ENCODE measurements at places on chromosomes 1 and 21.

GRCh38 chr1:84855691-84856630 is 37.0 kb downstream of the LPAR3 start:
- DNase-seq = no peak

GRCh38 chr1:32761936-32762335 is 55.2 kb downstream of the YARS1 start:
- DNase-seq = no peak

GRCh38 chr1:1112237-1112985 is 3.5 kb downstream of the C1orf159 start:
- no peak for DNase-seq

DNA sequence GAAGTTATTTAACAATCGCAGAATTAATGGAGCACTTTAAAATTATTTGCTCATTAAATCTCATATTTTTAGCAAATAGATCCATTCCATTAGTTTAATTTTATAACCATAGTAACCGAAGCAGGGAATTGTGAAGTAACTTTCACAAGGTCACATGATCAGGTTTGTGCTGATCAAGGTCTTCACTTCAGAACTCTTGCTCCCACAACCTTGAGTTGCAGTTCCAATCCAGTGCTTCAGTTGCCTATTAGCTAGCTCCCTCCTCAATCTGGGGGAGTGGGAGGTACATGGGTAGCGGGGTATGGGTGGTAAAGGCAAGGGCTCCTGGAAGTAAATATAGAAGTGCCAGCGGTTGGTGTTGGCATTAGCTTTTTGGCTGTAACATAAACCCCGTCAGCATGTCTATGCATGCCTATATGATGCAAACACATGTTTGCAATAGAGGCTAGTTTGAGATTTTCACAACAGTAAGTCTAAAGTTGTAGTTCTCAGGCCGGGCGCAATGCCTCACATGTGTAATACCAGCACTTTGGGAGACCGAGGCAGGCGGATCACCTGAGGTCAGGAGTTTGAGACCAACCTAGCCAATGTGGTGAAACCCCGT is 5.8 kb downstream of the ATP5IF1 start:
- DNase-seq = no peak

DNA sequence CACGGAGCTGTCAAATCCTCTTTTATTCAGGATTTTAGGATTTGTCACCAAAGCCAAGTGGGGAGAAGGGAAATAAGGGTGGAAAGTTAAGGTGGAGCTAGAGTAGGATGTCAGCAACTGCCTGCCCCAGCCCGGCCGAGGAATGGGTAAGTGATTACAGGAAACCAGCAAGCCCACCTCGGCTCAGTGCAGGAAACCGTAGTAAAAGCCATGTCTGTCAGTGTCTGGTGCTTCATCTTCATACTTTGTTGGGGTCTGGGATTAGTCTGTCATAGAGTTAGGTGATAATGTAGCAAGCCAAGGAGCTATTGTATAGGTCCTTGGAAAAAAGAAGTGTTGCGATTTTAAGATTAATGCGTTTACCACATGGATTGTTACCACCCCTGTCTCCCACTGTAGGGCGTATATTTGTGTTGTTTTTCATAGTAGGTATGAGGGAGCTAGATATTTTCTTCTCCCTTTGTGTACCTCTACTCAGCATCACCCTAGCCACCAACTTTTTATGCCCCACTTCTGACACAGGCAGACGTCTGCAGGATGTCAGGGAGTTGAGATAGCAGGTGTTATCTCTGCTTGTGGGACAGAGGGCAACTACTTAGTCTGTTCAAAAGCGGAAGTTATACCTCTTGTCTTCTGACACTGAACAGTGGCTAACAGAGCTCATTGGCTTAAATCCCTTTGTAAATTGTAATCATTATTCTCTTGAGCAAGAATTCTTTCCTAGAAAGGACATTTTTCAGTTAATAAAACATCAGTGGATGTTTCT is 253.7 kb downstream of the HHAT start:
- no peak for DNase-seq

DNA sequence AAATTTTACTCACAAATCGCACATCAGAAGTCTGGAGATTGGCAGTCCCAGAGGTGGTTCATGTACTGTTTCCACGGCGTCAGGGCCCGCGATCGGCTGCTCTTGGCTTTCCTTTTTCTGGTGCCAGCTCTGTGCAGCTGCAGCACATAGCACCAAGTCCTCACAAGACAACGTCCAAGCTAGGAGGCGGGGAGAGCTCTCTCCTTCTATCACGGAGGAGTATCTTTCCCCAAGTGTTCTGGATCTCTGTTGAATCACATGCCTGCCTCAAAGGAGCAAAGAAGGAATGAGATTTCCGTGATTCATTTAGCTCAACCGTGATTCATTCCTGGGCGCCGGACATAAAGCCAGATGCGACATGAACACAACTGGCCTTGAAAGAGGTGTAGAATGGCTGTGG is 25.5 kb downstream of the MT1HL1 start:
- DNase-seq = no peak

DNA sequence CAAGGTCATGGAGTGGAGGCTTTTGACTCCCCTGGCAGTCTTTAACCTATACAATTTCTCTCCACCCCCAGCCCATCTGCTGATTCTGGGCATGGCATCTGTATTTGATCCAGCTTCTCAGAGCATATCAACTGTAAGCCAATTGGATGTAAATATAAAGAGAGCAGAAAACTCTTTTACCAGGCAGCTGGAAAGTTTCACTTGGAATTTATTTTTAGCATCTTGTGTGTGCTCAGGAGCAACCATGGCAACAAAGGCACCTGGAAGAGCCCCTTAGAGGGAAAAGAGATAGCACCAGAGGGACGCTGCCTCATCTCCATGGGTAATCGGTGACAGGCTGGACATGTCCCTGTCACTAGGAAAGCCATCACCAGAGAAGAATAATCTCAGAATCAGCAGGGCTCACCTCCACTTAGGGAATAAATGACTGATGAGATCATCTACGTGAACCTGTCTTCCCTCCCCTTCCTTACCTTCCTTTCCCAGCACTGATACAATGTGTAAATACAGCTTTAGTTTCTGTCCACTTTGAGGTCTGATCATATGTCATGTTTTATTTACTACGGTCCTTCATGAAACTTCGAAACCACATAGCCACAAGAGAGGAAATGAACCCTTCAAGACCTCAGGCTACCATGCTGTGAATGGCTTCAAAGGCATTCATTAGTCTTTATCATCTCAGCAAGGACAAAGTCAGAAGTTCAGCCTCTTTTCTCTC is 25.3 kb upstream of the SIPA1L2 start:
- DNase-seq = no peak

- DNase-seq = no peak
Observed at GRCh38 chr1:31615414-31615813, 2.1 kb upstream of the HCRTR1 start.

DNA sequence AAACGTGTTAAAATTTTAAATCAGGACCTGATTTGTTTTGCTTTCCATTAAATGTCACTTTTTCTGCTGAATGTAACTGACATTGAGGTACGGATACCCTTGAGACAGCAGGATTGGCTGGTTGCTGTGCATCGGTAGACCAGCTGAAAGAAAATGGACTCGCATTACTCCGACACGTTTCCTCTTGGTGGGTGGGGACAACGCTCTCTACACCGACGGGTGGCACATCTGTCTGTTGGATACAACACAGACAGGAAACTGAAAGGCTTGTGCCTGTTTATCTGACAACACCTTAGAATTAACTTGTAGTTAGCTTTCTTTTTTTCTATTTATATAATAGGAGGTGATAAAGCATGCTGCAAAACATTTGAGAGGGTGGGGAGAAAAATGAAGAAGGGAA is 19.4 kb downstream of the PRPF38A start:
- DNase-seq = no peak

DNA sequence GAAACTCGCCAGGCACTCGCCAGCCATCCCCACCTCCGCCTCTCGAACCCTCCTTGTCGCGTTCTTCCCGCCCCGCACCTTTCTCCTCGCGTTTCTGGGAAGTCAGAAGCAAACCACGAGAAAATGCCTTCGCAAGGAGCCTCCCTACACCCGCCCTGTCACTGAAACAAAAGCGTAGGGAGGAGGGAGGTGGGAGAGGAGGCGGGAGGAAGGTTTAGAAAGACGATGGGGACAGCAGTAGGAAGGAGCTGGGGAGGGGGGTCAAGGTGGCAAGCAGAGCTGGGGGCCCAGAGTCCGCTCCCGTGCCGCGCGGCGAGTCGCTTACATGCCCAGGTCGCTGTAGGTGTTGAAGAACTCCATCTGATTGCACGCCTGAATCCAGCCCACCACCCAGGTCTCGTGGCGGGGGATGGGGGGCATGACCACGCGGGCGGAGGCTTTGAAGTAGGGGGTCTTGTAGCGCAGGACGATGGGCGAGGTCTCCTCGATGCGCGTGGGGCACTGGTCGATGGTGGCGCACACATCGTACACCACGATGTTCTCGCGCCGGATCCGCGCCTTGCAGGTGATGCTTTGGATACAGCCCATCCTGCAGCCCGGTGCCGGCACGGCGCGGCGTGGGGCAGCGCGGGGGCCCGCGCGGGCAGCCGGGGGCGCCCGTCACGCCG is 1.0 kb downstream of the FAM78B start:
- DNase-seq = no peak

DNA sequence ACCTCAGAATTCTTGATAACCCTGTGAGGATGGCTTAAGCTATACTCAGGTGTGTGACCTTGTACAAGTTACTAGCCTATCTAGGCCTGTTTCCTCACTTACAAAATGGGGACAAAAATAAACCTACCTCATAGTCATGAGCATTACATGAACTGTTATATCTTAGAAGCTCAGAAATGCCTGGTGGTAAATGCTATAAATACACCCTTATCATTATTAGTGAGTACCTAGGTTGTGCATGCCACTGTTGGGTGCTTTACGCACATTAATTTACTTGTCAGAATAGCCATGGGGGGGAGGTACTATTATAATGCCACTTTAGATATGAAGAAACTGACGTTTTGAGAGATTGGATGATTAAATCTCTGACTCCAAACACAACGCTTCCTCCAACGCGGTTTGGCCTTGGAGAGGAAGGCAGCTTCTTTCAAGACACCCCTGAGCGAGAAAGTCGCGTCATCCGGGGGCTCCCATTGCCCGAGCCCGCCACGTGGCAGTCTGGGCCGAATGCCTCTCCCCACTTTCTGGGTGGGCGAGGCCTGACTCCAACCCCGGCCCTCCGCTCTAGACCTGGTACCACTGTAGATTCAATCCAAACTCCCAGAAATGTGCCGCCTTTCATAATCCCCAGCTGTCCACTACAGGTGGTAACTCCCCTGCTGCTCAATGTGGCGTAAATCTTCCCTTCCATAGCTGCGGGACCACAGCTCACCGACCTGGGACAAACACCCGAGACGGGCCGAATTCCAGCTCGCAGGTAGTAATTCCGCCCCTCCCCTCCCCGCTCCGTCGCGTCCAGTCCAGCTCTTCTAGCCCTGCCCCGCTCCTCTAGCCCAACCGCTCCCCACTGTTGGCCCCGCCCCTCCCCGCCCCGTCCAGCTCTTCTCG is 771 bp upstream of the RAD54L start:
- peak; percentile 49 for DNase-seq

DNA sequence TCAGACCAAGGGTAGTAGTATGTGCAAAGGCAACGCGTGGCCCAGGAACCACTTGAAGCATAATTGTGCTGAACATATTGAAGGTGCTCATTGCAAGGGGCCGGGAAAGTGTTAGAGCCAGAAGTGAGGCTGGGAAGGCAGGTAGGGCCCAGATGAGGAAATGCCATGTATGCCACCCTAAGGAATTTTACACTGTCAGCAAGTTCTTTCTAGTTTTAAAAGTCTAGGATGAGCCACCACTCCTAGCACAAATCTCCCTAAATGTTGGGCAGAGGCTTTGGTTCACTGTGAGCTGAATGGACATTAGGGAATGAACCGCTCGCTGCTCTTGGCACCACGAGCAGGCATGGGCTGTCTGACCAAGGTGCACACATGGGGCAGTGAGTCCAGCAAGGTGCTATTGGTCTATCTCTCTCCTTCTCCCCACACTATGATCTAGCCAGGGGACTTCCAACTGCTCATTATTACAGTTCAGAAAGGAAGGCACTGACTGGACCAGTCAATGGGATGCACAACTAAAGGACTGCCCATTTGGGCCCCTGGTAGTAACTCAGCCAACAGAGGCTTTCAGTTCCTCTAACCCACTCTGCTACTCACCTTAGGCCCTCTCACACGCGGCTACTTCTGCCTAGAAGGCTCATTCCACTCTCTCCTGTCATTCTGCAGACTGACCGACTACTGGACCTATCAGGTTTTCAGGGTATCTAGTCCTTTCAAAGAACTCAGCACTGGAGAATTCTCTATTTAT is 2.0 kb downstream of the KANK4 start:
- no peak for DNase-seq

GRCh38 chr1:29629814-29630516 is 393.6 kb downstream of the PTPRU start:
- DNase-seq = no peak

GRCh38 chr21:16912075-16912474 is 600.8 kb upstream of the CXADR start:
- peak; percentile 12 for DNase-seq

GRCh38 chr1:76843821-76844464 is 23.3 kb upstream of the ST6GALNAC5 start:
- no peak for DNase-seq

GRCh38 chr1:209268479-209268878 is 315.0 kb upstream of the CAMK1G start:
- DNase-seq = no peak

GRCh38 chr1:158998781-158999161 is 10.9 kb upstream of the IFI16 start:
- peak; percentile 33 for DNase-seq

GRCh38 chr1:119808972-119809550 is 2.2 kb downstream of the REG4 start:
- peak; percentile 45 for DNase-seq

GRCh38 chr1:105632342-105633196 is 1423.9 kb upstream of the PRMT6 start:
- DNase-seq = no peak

DNA sequence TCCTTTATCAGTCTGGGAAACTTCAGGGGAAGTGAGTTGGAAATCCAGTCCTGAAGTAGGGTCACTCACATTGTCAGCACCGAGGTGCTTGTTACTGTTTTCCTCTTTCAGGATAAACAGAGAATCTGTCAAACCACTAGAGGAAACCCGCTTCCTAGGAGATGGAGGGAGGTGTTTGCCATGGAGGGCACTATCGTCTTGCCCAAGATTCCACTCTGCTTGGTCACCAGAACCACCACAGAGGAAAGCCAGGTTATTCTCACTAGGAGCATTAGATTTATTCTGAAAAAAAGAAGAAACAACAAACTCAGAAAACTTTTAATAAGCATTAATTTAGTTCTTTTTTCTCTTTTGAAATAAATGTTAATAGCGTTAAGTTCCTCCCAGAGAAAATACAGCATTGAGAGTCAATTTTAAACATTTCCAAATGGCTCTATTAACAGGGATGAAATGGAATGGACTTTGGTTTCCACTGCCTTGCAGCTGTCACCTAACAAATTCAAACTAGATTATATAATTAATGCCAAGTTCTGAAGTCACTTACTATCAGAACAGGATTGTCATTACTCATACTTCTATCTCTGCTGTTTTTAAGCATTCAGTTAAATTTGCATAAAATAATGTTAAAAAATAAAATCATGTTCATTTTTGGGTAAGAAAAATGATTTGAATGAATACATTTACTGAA is 242.8 kb downstream of the CRB1 start:
- no peak for DNase-seq

All from HFFc6 (cell line).